Thoracic aorta (tissue), 2 donors: ENCODE measurements at places on chromosomes 16 and 17. TPM values are rescaled to one million over a fixed set of nuclear protein-coding genes. Genes with fewer than 3 reads are reported as not detected.

EFNB3 gene
- not detected for total RNA-seq

DNA sequence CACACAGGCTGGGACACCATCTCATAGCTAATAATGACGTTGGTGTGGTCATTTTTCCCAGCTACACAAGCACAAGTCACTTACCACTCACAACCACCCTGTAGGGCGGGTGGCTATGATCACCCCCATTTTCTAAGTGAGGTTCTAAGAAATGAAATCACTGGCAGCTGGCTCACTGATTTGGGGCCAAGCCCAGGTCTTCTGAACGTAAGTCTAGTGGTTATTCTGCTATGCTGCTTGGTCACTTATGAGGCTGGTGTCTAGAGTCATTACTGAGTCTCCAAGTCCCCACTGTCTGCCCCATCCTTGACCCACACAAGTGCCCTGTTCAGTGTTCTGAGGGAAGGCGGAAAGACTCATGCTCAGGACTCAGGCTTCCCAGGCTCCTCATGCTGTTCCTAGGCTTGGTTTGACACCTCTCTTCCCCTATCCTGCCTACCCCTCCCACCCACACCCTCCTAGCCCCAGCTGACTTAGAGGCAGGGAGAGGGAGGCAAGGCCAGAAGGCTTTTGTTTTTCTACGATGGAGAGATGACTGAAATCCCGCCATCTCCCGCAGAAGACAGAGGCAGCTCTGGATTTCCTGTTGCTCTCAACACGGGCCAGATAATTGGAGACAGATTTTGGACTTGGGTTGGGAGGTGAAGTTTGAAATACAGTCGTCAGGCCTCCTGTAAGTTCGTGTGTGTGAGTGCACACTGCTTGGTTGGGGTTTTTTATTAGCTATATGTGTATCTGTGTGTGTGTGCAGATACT lies 32.2 kb downstream of the FZD2 start:
- no peak for DNase-seq

TEKT5 gene
- not detected for total RNA-seq

RNF222 gene
- total RNA-seq = not detected

ST6GALNAC1 gene
- 1.2 TPM for total RNA-seq

- no peak for DNase-seq
Observed at GRCh38 chr17:19244357-19244756, 7.2 kb downstream of the EPN2 start.

DNA sequence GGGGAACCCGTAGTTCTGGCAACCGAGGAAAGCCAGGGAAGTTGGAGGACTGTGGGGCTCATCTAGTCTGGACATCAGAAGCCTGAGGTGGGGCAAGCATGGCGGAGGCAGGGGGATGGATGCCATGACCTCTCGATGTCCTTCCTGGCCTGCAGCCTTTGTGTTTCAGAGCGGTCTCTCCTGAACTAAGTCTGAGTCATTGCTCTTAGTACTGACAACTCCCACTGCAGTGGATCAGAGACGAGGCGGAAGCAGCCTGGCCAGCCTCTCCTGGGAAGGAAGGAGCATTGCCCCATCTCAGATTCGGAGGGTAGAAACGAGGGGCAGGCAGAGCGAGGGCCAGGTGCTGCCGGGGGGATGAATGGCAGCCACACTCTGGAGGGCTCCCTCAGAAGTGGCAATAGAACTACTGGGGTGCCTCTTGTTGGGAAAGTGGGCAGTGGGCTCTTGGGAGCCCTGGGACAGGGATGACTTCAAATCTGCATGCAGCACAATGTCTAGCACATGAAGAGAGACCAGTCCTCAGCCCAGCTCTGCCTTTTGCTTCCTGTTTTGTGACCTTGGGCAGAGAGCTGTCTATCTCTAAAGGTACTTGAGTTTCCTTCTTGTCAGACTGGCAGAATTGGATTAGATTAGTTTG lies 3.6 kb upstream of the STAC2 start:
- DNase-seq = no peak

- no peak for DNase-seq
Observed at GRCh38 chr17:6374761-6375312, 60.1 kb downstream of the AIPL1 start.

SRP68 gene
- total RNA-seq = 39.9 TPM

GRCh38 chr17:43676471-43676870 lies 14.7 kb upstream of the MEOX1 start:
- DNase-seq = no peak

JPT1 gene
- total RNA-seq = 45.7 TPM

GRCh38 chr17:37025238-37025637 lies 76.5 kb downstream of the AATF start:
- no peak for DNase-seq

GRCh38 chr17:70414300-70414699 lies 245.0 kb downstream of the KCNJ2 start:
- no peak for DNase-seq

MT1M gene
- total RNA-seq = 53.6 TPM

DNA sequence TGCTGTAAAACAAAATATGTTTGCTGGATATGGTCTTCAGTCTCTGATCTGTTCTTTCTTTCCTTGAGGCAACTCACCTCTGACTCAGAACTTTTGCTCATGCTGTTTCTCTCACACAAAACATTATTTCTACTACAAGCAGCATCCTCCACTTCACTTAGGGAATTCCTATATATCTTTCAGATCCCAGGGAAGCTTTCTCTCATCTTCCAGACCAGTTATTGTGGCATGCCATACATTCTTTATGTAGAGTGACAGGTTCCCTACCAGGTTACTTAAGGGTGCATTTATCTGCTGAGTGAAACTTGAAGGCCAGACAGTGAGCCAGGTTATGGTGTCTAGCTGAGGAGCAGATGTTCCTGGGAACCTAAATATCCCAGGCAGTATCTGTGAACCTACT lies 1226.0 kb downstream of the CDH8 start:
- no peak for DNase-seq

- DNase-seq = no peak
Observed at GRCh38 chr16:50367777-50368409, 895 bp downstream of the BRD7 start.

DNA sequence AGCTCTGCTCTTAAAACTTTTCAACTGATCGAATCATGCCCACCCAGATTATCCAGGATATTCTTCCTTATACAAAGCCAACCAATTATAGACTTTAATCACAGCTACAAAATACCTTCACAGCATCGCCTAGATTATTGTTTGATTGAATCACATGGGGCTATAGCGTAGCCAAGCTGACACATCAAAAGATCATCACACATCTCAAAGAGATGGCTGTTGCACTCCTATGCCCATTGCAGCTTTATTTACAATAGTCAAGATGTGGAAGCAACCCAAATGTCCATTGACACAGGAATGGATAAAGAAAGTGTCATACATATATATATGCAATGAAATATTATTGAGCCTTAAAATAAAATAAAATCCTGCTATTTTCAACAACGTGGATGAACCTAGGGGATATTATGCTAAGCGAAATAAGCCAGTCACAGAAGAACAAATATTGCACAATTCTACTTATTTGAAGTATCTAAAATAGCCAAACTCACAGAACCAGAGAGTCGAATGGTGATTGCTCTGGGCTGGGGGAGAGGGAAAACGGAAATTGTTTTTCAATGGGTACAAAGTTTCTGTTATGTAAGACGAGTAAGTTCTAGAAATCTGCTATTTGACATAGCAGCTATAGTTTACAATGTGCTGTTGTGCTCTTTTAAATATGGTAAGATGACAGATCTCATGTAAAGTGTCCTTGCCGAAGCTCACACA lies 60.9 kb upstream of the ERCC4 start:
- no peak for DNase-seq

TBC1D28 gene
- total RNA-seq = not detected

KCNAB3 gene
- not detected for total RNA-seq

GRCh38 chr17:16986391-16986790 lies 14.5 kb upstream of the TNFRSF13B start:
- DNase-seq = no peak

GRCh38 chr17:50474523-50474922 lies 4.1 kb upstream of the RSAD1 start:
- DNase-seq = no peak

GRCh38 chr16:61909074-61909473 lies 127.2 kb downstream of the CDH8 start:
- DNase-seq = no peak

STXBP4 gene
- 31.4 TPM for total RNA-seq

DNA sequence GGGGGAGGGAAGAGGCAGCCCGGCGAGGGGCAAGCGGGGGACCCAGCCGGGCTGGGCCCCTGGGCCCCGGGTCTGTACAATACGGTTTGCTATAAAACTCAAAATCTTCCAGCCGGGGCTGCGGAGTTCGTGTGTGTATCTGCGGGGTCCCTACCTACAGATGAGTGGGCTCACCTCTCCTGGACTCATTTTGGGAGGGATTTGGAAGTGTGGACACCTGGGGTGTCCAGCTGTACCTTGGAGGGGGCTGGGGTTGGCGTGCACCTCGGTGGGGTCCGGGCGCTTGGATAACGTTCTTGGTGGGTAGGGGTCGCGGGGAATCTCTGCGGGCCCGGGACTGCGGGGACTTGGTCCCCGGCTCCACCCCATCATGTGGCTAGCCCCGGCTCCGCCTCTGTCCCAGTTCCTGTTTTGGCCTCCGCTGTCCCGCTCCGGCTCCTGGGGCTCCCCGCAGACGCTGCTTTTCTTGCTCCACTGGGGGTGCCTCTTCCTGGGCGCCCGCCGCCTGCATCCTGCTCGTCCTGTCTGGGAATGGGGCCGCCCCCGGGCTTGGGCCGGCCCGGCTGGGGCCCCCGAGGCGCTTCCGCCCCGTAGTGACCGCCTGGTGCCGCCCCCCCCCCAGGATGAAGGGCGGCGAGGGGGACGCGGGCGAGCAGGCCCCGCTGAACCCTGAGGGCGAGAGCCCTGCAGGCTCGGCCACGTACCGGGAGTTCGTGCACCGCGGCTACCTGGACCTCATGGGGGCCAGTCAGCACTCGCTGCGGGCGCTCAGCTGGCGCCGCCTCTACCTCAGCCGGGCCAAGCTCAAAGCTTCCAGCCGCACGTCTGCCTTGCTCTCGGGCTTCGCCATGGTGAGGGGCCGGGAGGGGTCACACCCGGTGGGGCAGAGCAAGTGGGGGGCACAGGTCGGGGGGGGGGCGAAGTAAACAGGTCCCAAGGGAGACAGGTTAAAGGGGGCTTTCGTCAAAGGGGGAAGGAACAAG lies at the start of gene ORAI3:
TSS of gene ORAI3 (plus strand) at position 402 of the 983 bp plus-strand sequence. CDS start at position 624, 222 bp downstream.
- no peak for DNase-seq

DNA sequence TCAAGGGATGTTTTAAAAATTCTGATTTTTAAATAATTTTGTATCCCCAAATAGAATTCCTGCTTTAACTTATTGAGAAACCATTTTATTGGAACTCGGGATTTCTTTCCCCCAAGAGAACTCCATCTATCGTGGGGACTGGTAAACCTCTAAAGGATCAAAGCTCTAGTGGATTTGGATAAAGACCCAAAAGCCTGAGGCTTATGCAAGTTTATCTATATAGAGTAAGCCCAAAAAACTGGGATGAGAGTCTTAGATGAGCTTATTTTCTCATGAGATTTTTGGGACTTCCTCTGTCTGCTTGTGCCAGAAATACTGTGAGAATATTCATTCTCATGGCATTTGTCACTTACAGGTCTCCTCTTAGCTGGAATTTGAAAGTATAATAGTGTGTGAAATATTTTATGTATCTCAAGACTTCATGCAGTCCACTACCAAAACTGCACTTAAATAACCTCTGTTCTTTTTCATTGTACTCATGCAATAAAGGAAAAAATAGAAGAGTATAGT lies 333.1 kb downstream of the BCAS3 start:
- DNase-seq = no peak

DNA sequence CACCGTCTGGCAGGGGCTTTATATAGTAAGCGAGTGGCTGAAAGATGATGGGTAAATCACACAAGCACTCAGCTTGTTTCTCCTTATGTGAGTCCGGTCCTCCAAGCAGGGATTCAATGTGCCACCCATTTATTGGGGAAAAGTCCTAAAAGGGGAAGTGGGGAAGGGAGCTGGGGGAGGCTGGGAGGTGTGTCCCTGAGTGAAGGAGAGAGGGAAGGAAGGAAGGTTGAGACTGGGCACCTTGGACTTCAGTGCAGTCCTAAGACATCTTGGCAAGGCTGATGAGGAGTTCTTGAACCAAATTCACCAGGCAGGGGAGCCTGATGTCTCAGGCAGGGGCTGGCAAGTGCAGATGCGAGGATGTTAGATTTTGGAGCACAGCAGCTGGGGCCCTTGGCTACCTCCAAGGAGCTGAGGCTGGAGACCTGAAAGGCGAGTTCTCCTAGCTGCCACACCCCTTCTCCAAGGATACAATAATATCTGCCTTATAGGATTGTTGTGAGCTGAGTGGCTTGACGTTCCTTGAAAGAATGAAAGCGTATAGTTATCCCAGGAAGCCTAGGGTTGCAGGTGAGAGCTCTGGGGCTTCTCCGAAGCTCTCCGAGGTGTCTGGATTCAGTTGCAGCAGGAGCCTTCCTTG lies 23.0 kb upstream of the CYLD start:
- no peak for DNase-seq

GRCh38 chr17:79803421-79803996 lies 6.6 kb upstream of the CBX8 start:
- no peak for DNase-seq

GRCh38 chr16:54397190-54397835 lies 110.7 kb upstream of the IRX3 start:
- DNase-seq = no peak

DNA sequence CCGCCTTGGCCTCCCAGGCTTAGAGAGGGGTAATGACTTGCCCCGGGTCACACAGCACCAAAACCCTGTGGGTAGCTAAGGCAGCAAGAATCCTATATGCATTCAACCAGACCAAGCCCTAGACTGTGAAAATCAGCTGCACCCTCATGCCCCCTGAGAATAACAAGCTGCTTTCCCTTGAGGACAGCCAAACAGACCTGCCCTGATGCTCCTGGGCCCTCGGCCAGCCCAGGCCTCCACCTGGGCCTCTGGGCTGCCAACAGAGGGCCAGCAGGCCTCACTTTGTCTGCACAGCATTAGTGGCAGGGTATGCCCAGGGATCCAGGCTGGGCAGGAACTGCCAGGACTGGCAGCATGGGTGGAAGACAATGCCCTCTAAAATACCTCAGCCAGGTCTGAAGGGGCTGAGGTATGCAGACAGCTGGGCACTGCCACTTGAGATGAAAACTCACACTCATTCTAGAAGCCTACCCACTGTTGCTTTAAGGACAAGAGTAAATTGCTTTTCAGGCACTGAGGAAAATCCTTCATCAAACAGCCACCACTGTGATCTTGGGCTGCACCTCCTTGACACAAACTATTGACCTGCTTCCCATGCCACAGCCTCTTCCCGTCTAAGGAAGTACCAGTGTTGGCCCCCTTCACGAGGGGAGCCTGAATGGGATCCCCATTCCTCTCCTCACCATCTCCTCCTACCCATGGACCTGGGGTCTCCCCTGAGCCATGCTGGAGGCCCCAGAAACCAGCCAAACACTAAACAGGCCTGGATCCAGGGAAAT lies 8.8 kb downstream of the ST3GAL2 start:
- DNase-seq = no peak

GRCh38 chr17:37553401-37553966 lies 55.7 kb downstream of the SYNRG start:
- DNase-seq = no peak

EVI2A gene
- total RNA-seq = 15.5 TPM

KRT40 gene
- not detected for total RNA-seq
